Activated CD4-positive, alpha-beta T cell treated with anti-CD3 and anti-CD28 coated beads, Interleukin-2, amount 50 U/mL, for 16 hours (primary cell): ENCODE measurements at places on chromosomes 2 and 18.
A peak's percentile ranks its signal among the peaks of the same experiment; 100 is the strongest.

DNA sequence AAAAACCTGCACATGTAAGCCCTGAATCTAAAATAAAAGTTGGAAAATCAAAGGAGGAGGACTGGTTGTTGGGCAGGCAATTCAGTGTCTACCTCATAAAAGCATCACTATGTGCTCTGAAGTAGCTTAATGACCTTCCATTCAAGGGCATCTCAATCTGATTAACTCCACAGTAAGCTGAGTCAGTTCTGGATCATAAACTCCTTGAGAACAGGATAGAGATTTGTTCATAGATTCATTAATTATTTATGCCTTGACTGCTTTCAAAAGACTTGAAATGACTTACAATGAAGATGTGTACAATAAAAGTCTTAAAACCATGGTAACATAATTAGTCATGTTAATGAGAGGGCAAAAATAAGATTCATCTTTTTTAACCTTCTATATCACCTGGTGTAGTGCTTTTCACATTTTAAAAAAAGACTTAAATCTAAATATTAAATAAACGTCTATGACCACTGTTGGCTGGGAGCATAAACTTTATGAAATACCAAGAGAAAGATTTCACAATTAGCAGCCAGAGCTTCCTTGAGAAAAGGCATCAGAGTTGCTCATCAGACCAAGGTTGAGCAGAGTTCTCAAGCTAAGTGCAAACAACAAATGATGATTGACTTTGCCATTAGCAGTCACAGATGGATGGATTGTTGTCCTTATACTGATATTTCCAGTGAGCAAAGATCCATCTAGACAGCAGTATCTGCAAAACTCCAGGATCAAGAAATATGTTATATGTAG, 237.3 kb upstream of the THUMPD2 start:
- no peak for DNase-seq

- no peak for DNase-seq
These were observed 427.3 kb upstream of the ST6GAL2 start for GRCh38 chr2:107313316-107313715.

GRCh38 chr2:122108186-122108585, 352.7 kb downstream of the TSN start:
- DNase-seq, result no peak

- DNase-seq, result no peak
These were observed 84.3 kb downstream of the NEB start for GRCh38 chr2:151649966-151650365.

GRCh38 chr18:74068296-74068695, 79.3 kb downstream of the FBXO15 start:
- no peak for DNase-seq

DNA sequence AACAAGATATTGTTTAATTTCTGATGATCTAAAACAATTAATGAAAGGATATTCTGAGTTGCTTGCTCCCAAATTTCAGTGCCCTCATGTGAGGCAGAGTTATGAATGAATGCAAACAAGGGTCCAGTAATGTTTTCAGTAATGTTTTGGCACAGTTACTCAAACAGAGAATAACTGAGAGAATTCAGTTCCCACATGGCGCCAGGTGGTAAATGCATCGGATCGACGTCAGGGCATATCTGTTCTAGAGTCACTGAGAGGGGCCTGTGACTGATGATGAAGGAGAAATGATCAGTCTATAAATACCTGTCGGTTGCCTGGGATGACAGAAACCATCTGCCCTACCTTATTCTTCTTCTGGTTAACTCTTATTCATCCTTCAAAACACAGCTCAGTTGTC, 81.4 kb downstream of the KCNS3 start:
- DNase-seq, result peak; percentile 3

- DNase-seq, result no peak
These were observed 202.7 kb downstream of the CLIP4 start for GRCh38 chr2:29317801-29318485.

- DNase-seq, result no peak
These were observed 47.8 kb downstream of the SATB2 start for GRCh38 chr2:199409759-199410529.

- peak; percentile 39 for DNase-seq
These were observed 94.0 kb downstream of the PLA2R1 start for GRCh38 chr2:159968279-159968900.

DNA sequence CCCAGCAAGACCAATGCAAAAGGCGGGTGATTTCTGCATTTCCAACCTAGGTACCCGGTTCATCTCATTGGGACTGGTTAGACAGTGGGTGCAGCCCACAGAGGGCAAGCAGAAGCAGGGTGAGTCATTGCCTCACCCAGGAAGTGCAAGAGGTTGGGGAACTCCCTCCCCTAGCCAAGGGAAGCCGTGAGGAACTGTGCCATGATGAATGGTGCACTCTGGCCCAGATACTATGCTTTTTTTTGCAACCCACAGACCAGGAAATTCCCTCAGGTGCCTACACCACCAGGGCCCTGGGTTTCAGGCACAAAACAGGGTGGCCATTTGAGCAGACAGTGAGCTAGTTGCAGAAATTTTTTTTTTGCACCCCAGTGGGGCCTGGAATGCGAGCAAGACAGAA, 662.6 kb upstream of the ACVR2A start:
- DNase-seq, result peak; percentile 79

- no peak for DNase-seq
These were observed 18.1 kb upstream of the SNTG2 start for GRCh38 chr2:932320-933115.

- no peak for DNase-seq
These were observed 45.8 kb upstream of the WIPF1 start for GRCh38 chr2:174643356-174643755.

- DNase-seq, result no peak
These were observed 174.6 kb upstream of the TPO start for GRCh38 chr2:1238598-1239138.

DNA sequence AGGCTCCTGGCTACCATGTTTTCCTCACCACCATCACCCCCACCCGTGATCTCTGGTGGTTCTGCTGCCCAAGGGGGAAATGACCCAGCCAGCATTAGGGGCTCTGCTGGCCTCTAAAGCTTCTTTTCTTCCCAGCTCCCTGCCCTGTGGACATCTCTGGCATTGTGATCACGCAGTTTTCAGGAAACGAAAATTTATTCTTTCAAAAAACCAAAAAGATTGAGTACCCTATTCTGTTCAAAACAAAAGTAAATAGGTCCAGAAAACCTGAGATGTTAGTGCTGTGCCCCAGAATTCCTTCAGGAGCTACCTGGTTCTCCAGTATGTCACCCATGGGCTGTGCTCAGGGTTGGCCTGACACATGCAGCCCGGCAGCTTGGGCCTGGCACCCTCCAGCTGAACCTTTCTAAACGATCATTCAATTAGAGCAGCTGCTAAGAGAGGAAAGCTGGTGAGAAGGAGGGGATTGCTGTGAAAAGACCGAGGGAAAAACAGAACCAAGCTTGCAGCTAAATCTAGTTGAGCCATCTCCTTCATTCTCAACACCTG, 157.5 kb downstream of the MGAT5 start:
- DNase-seq, result no peak

- DNase-seq, result no peak
These were observed 313.8 kb upstream of the MMADHC start for GRCh38 chr2:149901231-149901859.

DNA sequence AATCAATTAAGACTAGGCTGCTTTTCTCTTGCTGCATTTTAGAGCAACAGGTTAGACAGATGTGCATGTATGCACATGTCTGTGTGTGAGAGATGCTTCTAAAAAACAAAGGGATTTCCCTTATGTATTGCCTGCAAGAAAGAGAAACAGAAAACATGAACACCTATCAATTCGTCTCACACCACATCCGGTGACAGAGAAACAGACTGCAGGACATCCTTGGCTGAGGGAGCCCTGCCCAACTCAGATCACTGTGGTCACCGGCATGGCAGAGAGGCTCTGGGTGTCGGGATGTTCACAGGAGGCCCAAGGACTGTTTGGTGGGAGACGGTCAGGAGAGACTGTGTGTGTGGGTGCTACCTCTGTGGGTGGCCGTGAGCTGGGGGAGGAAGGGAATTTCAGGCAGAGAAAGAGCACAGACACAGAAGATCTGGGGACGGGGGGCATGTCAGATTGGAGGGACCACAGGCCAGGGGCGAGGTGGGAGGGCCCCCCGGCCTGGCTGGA, 24.9 kb downstream of the FHL2 start:
- peak; percentile 42 for DNase-seq

DNA sequence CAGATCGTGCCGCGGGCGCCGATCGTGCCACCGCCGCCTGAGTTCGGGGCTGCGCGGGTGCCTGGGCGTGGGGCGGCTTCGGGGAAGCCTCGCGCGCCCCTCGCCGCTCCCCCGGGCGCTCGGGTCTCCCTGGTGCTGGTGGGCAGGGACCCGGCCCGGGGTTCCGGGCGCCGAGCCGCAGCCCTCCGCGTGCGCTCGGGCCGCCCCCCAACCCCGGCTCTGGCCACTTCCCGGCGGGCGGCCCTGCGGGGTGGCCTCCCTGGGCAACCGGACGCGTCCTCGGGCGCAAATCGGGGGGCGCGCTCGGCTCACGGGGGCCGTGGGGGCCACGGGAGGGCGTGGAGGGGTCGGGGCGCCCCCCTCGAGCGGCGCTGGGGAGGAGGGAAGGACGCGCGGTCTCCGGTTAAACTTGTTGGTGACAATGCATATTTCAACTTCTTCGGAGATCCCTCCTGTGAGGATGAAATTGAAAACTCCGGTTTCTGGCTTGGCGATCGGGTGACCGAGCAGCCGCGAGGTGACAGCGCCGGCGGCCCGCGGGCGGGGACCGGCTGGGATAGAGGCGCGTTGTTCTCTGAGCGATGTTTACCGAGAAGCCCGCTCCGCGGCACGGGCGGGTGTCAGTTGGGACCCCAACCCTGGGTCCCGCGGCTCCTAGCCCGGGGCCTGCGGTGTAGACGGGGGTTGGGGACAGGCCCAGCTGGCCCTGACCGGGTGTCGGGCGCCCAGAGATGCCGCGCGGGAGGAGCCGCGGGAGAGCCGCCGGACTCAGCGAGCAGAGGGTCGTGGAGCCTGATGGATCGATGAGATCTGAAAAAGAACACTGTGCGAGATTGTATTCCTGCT, 676 bp downstream of the SH3BP4 start:
- no peak for DNase-seq

GRCh38 chr2:158042245-158042644, 59.4 kb upstream of the UPP2 start:
- no peak for DNase-seq

GRCh38 chr2:127080938-127081755, 25.8 kb downstream of the BIN1 start:
- DNase-seq, result peak; percentile 64

- no peak for DNase-seq
These were observed 252.6 kb upstream of the LINC00305 start for GRCh38 chr18:64401268-64402060.

DNA sequence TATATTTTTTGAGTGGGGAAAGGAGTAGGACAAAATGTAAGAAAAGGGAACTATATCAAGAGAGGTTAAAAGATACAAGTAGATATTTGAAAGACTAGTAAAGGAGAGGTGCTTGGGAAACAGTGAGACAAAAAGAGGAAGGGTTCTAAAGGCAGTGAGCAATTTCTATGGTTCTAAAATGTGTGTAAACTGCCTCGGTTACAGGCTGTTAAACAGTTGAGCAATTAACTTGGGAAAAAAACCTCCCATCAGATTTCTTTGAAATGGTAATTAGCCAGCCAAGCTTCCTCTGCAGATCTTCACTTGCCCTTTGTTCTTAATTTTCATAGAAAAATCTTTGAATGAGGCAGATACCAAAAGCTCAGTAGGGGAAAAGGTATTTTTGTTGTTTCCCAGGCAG, 238.7 kb upstream of the KCNH7 start:
- DNase-seq, result no peak

- no peak for DNase-seq
These were observed 286.8 kb upstream of the HNMT start for GRCh38 chr2:137677466-137677865.

DNA sequence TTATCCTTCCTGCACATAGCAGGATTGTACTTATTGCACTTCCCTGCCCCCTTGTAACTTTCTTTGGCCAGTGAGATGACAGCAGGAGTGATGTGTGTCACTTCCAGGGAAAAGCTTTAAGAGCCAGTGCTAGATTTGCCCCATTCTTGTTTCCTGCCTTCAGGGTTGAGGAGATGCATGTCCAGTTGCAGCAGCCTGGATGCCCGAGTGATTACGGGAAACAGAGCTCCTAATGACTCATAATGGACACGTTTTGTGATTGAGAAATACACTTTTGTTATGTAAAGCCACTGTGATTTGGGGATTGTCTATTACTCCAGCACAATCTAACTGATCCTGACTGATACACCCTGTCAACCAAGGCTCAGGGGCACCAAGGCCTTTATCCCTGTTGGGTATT, 5.0 kb upstream of the TET3 start:
- DNase-seq, result peak; percentile 57

DNA sequence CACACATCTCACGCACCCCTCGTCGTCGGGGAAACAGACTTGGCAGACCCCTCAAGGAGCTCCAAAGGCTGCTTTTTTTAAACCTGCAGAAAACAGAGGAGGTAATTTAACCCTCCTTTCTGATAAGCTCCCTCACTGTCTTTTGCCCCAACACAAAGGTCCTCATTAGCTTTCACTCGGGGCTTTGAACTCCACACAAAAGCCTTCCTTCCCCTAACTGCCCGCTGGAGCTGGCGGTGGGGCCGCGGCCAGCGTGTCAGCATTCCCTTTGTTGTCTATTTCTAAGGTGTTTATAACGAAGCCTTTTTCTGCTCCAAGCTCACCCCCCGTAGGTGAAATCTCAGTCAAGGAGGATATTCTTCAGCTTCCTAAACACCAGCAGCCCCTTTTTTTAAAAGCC, 43.5 kb upstream of the ID2 start:
- no peak for DNase-seq

- no peak for DNase-seq
These were observed 1534.4 kb downstream of the LRP1B start for GRCh38 chr2:140596447-140596846.

DNA sequence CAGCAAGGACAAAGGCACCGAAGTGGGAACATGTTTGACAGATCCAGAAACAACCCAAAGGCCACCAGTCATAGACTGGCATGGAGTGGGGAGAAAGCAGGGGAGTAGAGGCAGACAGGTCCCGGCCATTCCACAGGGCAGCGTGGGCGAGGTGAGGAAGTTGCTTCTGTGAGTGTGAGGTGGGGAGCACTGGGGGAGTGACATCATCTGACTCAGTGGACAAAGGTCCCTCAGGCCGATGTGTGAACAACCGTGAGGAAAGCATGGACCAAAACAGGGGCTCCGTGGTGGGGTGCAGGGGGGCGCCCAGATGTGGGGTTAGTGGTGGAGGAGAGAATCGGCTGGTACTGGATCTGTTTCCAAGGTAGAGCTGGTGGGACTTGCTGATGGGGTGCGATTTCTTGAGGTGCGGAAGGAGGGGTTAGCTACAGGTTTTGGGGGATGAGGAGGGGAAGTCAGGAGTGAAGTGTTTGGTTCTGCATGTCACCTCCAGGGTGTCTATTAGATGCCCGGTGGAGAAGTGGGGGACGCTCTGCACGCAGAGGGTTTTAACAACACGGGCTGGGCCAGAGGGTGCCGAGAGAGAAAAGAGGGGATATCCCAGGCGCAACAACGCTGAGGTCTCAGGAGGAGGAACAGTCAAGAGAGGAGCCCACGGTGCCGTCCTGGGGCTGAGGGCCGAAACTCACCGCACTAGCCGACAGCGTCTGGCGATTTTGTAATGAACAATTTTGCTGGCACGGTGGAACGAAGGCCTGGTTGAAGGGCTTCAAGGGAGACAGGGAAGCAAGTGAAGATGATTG, 2.5 kb upstream of the SFT2D3 start:
- DNase-seq, result no peak

- peak; percentile 14 for DNase-seq
These were observed 2.0 kb upstream of the THUMPD2 start for GRCh38 chr2:39780825-39781600.
